ENCODE measurements at places on chromosomes 5 and 9.

DNA sequence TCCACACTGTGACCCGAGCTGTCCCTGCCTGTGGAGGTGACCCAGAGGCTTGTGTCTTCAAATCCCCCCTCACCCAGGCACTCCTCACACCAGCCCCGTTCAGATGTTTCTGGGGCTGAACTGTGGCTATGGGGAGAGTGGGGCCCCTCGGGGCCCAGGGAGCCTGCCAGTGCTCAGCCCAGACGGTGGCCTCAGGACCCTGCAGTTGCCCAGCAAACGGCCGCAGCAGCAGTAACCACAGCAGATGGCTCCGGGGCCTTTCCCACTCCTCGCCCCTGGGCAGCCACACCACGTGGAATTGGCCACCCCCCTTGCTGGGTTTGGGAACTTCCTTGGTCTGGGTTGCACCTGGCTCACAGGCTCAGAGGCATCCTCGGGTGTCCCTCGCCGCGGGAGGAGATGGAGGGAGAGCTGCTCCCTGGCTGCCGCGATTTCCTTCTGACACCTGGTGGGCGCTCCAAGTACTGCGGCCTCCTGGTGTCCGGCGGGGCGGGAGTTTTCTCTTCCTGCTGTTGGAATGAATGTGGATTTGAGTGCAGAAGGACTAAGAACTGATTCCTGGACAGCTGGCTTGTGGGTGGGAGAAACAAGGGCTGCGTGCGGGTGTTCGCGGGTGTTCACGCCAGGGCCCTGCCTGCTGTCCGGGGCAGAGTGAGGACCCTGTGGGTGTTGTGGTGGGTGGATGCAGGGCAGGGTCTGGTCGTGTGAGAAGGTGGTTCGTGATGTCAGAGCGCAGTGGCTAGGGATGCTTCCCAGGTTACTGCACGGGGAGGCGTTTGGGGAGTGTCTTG lies 97.5 kb downstream of the COL5A1 start:
- peak; percentile 7 for DNase-seq

GRCh38 chr9:99336531-99336930 lies 114.4 kb downstream of the SEC61B start:
- DNase-seq = no peak

- no peak for DNase-seq
These were observed 18.3 kb upstream of the ANKRD55 start for GRCh38 chr5:56251440-56251839.

- DNase-seq = no peak
These were observed 300.0 kb downstream of the ZSWIM6 start for GRCh38 chr5:61632064-61632463.

DNA sequence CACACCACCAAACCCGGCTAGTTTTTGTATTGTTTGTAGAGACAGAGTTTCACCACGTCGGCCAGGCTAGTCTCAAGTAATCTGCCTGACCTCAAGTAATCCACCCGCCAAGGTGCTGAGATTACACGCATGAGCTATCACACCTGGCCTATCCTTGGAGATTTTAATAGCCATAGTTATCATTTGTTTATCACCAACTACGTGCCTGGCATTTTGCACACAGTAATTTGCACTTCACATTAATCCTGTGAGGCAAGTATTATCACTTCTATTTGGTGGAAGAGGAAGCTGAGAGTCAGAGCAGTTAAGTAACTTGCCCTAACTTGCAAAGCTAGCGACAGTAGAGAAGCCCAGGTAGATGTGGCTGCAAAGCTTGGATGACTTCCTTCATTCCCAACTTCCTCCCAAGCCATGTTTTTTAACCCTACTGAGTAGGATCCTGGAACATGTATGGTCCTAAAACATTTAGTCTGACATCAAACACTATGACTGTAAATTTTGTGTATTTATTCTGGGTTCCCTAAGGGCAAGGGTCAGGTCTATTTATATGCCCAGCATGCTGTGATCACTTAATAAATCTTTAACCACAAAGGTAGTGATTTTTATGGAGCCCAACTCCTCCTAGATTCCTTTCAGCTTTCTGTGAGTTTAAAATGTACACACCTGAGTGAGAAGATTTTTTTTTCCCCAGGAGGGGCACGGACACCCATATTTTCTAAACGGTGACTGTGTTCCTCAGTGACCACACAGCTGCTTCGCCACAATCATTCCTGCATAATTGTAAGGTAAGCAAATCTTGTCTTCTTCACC lies 100.2 kb upstream of the RAI14 start:
- DNase-seq = no peak

DNA sequence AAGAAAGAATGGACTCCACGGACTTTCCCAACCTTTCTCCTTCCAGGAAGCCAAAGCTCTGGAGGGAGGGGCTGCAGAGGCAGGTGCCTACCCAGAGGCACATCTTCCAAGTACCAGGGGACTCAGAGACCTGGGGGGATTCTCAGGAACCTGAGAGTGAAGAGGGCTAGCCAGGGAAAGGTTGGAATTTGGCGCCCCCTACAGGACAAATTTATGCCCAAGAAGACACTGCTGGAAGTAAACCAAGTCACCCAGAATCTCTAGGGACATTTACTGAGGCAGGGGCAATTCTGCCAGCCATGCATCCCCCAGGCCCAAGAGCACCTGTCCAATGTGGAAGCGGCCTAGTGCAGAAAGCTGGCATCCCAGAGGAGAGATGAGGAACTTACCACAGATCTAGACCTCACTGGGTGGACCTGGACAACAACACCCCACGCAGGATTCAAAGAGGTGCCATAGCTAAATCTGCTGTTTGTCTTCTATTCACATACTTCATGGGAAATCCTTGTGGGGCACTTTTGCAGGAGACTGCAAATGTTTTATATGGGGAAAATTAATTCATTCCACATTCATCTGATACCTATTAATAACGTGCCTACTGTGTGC lies 25.9 kb upstream of the IDNK start:
- DNase-seq = no peak

GRCh38 chr5:14702238-14702839 lies 37.8 kb downstream of the OTULIN start:
- no peak for DNase-seq

- no peak for DNase-seq
These were observed 420.6 kb upstream of the SLC30A5 start for GRCh38 chr5:68673106-68673822.

DNA sequence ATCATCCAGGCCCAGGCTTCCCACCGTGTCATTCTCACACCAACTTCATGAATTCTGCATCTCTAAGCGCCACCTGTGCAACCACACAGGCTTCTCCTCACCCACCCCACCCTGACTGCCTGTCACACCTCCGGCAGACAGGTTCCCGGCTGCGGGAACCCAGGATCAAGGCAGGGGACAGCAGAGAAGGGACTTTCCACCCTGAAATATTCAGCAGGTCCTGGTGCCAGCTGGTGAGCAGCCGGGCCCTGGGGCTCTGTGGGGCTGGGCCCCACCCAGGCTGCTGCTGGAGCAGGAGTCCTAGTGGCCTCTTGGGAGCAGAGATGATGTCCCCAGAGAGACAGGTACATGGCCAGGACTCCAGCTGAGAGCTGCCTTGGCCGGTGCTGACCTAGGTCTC lies 12.7 kb downstream of the ANXA6 start:
- no peak for DNase-seq

DNA sequence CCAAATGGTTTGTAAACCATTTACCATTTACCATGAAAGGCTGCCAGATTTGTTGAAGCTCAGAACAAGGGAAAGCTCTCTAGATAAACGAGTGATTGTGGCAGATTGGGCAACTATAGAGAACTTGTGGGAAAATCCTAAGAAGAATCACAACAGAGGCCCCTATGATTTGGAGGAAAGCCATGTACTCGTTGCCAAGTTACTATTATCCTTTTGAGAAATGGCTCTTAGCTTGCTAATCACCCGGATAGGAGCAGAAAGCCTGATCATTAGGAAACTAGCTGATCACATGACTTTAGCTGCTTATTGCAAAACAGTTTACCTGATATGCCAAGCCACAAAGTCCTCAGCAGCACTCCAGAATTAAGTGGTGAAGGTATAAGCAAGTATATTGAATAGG lies 23.5 kb upstream of the ATG10 start:
- no peak for DNase-seq

GRCh38 chr5:16844952-16845351 lies 91.1 kb downstream of the MYO10 start:
- no peak for DNase-seq

DNA sequence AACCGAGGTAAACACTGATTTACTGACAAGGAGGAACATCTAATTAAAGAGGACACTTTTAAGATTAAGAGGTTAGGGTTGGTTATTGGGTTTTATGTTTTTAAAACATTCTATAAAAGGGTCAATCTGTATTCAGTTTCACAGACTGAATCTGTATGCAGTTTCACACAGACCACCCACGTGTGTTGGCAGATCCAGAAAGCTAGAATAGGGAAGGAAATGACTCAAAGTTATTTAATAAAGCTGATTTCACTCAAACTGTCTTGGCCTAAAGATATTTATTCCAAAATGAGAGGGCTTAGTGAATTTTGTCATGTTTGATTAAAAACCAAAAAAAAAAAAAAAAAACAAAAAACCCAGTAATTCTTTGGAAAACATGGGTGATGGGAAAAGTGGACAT lies 140.2 kb downstream of the SLC24A2 start:
- DNase-seq = no peak

DNA sequence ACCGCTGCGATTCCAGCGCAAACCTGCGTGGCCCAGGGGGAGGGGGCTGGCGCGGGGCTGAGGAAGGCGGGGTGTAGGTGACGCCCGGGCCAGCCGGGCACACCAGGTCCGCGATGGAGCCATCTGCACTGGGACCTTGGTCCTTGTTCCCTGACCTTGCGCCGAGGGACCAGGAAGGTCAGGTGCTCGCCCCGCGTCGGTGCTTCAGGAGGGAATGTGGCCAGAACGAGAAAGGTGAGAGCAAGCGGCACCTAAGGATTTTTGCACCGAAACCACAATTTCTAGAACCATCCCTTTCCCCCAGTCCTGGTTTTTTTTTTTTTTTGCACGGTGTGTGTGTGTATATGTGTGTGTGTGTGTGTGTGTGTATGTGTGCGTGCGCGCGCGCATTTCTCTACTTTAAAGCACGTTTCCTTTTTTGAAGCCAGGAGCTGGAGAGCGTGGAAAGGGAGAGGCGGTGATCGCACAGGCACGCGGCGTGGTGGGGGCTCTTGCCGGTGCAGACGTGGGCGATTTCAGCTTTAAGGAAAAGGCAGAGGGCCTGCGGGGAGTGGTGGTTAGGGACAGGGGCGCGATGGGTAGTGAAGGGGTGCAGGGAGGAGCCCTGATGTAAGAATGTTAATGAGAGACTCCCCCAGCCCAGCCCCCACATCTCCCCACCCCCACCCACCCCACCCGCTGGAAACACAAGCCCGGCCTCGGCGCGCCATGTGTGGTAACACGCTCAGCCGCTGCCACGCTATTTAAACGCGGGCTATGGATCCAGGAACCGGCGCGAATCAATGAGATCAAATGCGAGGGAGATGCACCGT lies at the start of gene NPR3:
Gene NPR3 (plus strand): TSS at position 772 of the 812 bp plus-strand sequence. CDS start 456 bp downstream, outside the sequence.
- DNase-seq = no peak

DNA sequence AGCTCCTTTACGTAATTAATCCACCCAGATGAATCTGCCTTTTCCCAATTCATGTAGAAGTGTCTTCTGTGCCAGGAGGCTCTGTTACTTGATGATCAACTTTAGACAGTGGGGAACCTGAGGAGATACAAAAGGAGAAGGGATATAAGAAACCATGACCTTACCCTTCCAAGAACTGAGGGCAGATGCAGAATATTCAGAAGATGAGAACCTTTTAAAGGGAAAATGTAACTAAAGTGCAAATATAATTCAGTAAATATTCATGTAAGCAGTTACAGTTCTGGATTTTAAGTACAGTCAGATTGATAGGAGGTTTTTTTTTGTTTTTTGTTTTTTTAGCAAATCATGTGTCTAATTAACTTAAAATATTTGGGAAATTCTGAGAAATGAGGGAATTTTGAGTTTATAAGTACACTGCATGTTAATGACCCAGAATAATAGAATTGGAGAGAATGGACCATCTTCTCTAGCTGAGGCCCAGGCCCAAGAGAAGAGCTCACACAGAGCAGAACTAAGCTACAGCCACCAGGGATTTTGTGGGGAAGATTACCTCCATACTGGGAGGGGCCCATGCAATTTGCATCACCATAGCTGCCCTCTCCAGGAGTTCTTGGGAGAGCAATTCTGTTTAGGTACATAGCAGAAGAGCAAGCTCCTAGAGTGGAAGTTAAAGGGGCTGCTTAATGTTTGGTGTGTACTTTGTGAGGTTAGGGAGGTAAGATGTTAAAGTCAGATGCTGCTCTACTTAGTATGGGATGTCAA lies 61.5 kb downstream of the SV2C start:
- no peak for DNase-seq

GRCh38 chr5:42807722-42808447 lies 3.8 kb downstream of the SELENOP start:
- no peak for DNase-seq

- DNase-seq = no peak
These were observed 265.0 kb downstream of the TRPM3 start for GRCh38 chr9:70856411-70856810.

DNA sequence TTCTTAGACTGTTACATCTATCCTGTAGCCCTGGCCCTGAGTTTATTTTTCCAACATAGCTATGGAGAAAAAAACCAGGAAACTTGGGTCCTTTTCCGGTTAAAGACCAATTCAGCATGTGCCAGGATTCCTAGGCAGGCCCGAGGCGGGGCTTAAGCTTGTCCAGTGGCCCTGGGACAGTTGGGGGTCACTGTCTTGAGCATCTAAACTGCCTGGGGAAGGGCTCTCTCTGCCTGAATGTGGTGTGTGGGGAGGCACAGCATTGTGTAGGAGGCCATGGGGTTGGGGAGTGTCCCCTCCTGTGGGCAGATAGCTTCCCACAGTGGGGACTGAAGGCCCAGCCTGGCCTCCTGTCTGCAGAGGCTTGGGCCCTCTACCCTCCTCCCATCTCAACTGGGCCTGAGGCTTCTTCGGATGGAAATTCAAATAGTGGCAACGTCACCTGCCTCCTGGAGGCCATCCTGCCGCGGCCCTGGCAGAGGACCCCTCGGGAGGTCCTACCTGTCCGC lies 88.8 kb downstream of the PHF2 start:
- DNase-seq = no peak

DNA sequence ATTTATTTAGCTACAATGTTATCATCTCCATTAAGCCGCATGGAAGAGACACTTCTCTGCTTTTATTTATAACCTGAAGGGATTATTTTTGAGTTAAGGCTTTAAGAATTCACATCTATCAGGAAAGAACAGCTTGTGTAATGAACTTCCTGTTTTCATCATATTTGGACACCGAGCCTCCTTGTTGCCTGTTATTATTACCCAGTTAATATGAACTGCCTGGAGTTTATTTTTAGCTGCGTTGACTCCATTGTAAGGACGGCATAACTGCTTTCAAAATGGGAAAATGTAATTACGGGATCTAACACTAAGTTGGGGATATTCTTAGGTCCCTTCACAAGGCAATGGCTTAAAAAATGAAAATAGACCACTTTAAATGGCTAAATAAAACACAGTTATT lies 89.0 kb upstream of the NR4A3 start:
- DNase-seq = no peak

DNA sequence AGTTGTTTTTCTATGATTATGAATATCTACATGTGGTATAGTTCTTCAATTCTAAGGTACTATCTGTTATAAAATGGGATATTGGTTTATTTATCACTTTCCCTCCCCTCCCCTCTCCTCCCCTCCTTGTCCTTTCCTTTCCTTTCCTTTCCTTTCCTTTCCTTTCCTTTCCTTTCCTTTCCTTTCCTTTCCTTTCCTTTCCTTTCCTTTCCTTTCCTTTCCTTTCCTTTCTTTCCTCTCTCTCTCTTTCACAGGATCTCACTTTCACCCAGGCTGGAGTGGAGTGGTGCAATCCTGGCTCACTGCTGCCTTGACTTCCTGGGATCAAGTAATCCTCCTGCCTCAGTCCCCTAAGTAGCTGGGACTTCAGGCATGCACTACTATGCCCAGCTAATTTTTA lies 466.8 kb downstream of the DMAC1 start:
- no peak for DNase-seq

- no peak for DNase-seq
These were observed 74.7 kb downstream of the PIK3R1 start for GRCh38 chr5:68290260-68290674.

GRCh38 chr9:98482226-98482625 lies 226.5 kb downstream of the GABBR2 start:
- DNase-seq = no peak
